Activated T-cell treated with anti-CD3 and anti-CD28 coated beads, Interleukin-2, amount 50 U/mL, for 48 hours (primary cell): ENCODE measurements at places on chromosomes 11 and 22.
A peak's percentile ranks its signal among the peaks of the same experiment; 100 is the strongest.

- no peak for DNase-seq
These were observed 22.7 kb downstream of the IFT27 start for GRCh38 chr22:36753120-36753802.

- DNase-seq: no peak
These were observed 3.2 kb upstream of the TRPC6 start for GRCh38 chr11:101586965-101587364.

DNA sequence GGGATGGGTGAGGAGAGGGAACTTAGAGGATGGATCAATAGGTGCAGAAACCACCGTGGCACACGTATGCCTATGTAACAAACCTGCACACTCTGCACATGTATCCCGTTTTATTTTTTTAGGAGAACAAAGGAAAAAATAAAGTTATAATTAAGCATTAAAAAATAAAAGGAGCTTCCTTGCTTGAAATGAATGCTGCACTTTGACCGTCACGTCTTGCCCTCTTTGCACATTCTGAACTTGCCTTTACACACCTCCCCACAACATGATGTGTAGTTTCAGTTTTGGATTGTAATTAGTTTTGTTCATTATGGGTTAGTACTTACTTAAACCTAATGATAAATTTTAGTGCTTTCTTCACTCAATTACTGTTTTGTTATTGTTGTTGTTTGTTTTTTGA, 3.1 kb upstream of the CSRP3 start:
- no peak for DNase-seq

DNA sequence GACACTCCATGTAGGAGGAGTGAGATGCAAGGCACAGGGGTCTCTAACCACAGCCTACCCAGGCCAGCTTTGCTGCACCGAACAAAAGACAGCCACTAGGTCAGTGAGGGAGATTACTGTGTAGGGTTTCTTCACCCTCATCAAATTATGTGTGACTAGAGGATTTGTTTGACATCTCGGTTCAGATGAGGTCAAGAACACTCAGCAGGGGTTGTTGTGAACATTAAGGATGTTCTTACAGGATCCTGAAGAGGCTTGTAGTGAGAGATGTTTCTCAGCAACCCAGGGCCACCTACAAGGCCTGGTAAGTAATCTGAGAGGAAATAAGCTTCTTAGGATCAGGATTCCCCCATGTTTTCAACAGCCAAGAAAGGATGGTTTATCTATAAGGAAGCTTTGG, 202.1 kb downstream of the NXPE2 start:
- DNase-seq: no peak

DNA sequence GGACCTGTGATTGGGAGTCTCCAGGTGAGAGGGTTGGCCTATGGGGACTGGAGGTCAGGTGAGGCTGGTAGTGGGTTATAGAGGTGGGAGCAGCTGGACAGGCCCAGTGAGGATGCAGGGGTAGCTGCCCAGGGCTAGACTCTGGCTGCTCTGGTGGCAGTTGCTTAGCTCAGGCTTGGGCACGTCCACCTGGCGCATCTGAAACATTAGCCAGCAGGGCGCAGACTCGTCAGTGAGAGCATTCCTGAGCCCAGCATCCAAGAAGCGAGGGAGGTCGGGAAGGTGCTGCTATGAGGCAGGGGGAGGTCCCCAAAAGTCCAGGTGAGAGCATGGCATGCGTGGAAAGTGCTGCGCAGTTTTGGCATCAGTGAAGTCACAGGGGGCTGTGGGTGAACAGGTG, 3.5 kb upstream of the GGT1 start:
- DNase-seq: no peak

DNA sequence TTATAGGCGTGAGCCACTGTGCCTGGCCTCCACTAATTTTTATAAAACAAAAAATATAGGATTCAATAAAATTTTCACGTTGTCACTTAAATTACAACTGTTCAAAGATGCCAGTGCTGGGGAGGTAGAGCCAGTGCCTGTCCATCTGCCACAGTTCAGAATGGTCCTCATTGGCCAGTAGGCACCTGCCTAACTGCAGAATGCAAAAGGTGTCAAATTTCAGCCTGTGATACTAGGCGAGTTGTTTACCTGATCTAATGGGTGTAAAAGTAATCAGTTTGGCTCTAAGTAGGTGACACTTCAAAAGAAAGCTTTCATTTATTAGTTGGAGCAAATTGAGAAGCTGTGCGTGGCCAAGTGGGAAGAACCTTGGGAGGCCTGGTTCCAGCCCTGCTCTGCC, 2.4 kb downstream of the SMARCB1 start:
- DNase-seq: no peak

GRCh38 chr11:131823772-131824171, 453.4 kb downstream of the NTM start:
- DNase-seq: no peak

- no peak for DNase-seq
These were observed 72.3 kb downstream of the ETS1 start for GRCh38 chr11:128515086-128515485.

DNA sequence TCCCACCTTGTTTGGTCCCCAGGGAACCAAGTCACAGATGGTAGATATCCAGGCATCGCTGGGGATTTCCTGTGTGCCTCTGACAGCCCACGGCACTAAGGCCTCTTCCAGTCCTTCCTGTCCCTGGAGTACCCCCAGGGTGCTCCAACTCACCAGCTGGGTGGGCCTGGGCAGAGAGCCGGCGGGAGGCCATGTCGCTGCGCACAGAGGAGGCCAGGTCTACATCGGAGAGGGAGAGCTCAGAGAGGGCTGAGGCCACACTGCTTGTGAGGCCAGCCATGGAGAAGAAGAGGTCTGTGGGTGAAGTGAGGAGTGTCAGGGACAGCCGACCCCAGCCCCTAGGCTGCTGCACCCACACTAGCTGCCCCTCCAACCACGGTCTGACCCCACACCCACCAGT, 5.3 kb downstream of the ATG2A start:
- no peak for DNase-seq

- no peak for DNase-seq
These were observed 695.7 kb downstream of the BRD1 start for GRCh38 chr22:49132009-49132408.

DNA sequence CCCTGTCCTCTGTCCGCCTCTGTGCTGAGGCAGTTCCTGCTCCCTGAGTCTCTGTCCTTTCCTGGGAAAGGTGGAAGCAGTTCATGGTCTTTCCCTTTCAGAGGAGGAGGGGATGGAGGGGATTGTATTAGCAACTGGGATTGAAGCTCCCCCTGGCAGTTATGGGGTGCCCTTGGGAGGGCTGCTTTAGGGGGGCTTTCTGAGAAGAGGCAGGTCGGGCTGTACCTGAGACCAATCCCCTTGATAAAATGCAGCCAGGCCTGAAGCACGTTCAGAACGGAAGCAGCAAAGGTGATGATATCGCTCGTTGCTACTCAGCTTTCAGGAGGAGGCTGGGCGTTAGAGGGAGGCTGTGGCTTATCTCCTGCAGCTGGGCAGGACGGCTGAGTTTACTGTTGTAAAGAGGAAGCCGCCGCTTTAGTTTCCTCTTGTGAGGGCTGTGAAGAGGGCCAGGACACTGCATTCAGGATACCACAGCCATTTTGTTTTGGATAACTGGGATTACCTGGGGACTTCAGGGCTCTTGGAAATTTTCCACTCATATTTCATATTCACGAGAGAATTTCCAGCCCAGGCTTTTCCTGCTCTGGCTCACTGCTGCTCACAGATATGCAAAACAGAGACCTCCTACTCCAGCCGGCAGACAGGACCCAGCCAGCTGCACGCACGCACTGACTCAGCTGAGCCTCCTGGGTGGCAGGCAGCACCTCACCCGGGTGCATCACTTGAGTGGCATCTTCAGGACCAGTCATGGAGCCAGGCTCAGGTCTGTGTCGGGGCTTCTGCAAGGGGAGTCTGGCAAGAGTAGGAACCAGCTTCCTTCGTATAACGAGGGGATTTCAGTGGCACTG, 798 bp downstream of the AMPD3 start:
- peak; percentile 81 for DNase-seq

- DNase-seq: no peak
These were observed 31.1 kb upstream of the RAB30 start for GRCh38 chr11:83102834-83103233.

- no peak for DNase-seq
These were observed 658.2 kb downstream of the NTM start for GRCh38 chr11:132028380-132029240.

GRCh38 chr11:131692151-131692550, 321.7 kb downstream of the NTM start:
- no peak for DNase-seq

GRCh38 chr11:127639916-127640315, 639.3 kb upstream of the KIRREL3 start:
- no peak for DNase-seq

DNA sequence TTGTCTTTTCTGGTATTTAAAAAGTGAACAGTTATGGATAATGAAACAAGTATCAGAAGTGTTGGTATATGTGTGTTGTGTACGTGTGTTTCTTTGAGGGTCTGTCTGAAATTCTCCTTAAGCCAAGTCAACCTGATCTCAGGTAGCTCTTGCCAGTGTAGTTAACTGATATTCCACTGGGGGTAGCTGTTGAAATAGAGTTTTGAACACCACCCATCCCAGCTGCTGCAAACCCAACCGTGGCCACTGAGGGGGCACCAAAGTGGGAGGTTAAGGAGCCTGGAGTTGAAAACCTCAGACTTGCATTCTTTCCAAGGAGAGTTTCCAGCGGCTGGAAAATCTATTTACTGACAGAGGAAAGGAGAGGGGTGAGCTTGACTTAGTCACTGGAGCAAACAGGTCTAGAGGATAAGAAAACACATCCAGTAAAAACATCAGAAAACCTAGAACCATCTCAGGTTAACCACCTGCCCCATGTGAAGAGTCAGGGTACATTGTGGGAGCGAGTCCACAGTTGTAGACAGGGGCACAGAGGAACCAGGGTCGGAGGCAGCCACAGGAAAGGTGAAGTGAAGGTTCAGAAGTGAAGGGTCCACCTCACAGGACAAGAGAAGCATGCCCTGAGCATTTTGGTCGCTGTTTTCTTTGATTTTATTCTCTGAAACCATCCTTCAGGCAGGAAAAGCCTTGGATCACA, 8.8 kb upstream of the CUL5 start:
- DNase-seq: peak; percentile 31

GRCh38 chr11:117223741-117224689, 7.9 kb downstream of the PCSK7 start:
- no peak for DNase-seq

- DNase-seq: no peak
These were observed 21.6 kb upstream of the KCNQ1OT1 start for GRCh38 chr11:2721210-2721916.

DNA sequence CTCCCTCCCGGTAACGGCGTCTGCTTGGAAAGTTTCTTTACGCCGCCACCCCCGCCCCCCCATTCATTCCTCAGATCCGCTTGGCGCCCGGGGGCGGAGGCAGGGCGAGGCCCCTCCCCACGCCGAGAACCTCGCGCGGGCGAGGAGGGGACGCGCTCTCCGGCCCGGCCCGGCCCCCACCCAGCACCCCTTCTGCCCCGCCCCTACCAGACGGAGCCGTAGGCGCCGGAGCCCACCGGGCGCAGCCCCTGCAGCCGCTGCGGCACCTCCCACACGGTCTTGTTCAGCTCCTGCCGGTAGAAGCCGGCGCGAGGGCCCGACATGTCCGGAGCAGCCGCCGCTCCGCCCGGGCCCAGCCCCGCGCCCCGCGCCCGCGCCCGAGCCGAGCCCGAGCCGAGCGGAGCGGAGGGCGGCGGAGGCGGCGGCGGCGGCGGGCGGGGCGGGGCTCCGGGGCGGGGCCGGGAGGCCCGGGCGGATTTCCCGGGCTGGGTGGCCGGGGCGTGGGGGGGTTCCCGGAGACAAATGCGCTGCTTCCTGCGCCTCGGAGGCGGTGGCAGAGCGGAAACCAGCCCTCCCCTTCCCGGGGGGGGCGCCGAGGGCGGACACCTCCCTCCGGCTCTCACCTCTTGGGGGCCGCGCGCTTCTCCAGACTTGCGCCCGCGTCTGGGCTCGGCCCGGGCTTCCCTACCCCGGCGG, at the start of gene MAPK11:
Gene MAPK11, minus strand, starts transcription at position 411 of the 696 bp plus-strand sequence. Its CDS starts 88 bp downstream, at position 323.
- DNase-seq: peak; percentile 64

DNA sequence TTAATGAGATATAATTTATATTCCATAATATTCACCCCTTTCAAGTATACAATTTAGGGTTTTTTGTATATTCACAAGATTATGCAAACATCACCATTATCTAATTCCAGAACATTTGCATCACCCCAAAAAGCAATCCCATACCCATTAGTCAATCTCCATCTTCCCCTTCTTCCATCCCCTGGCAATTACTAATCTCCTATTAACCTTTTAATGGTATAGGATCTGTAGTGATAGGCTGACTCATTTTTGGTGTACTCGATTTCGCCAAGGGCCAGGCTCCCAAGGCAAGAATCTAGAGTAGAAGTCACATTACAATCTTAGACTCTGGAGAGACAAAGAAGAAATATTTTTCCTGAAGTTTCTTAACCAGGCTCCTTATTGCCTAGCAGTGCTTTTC, 113.4 kb downstream of the GAB2 start:
- no peak for DNase-seq

- DNase-seq: no peak
These were observed 3.4 kb downstream of the POU2AF3 start for GRCh38 chr11:111301842-111302118.

GRCh38 chr22:42363892-42364291, 68.3 kb downstream of the NFAM1 start:
- DNase-seq: no peak

GRCh38 chr11:69414773-69415187, 66.7 kb upstream of the LINC01488 start:
- DNase-seq: no peak

DNA sequence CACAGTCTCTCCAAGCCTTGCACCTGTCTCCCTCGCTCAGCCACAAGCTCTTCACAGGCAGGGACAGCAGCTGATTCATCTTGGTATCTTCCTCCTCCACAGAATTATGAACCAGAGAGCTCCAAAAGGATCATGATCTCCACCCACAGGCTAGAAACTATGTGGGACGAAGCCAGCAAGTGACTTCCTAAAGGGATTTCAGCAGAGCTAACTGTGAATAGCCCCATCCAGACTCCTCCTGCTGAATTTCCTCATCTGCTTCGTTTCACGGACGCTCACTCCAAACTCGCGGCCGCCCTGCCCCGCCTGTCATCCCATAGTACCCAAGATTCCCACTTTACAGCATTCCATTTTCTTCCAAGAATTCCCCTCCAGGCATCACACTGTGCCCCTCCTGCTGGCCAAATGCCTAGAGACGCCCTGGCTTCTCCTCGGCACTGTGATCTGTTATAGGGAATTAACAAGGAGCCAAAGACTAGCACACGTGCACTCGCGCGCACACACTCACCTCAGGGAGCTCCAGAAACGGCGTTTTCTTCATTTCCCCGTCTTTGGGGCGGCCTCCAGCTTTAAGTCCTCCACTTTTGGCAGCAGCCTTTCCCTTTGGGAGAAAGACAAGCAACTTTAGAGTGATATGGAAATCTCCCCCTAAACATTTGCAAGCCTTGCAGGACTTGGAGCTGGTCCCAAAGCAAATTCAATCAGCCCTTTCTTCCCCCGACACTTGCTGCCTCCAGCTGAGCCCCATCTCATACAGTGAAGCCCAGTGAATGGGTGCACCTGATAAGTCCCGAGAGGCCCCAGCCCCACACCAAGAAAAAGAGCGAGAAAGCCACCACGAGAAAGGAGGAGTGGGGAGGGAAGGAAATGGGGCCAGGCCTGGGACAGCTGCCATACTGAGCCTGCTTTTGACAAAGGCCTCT, 35.5 kb downstream of the SPATA19 start:
- DNase-seq: no peak

GRCh38 chr11:121777056-121777455, 324.3 kb upstream of the SORL1-AS1 start:
- no peak for DNase-seq
